ENCODE measurements at places on chromosomes 3 and 15.
A peak's percentile ranks its signal among the peaks of the same experiment; 100 is the strongest.

GRCh38 chr3:21508246-21508645 lies 242.8 kb downstream of the ZNF385D start:
- DNase-seq: no peak

GRCh38 chr3:55090291-55090690 lies 162.4 kb upstream of the LRTM1 start:
- no peak for DNase-seq

- no peak for DNase-seq
Observed at GRCh38 chr3:56836276-56837163, 34.8 kb upstream of the ARHGEF3 start.

DNA sequence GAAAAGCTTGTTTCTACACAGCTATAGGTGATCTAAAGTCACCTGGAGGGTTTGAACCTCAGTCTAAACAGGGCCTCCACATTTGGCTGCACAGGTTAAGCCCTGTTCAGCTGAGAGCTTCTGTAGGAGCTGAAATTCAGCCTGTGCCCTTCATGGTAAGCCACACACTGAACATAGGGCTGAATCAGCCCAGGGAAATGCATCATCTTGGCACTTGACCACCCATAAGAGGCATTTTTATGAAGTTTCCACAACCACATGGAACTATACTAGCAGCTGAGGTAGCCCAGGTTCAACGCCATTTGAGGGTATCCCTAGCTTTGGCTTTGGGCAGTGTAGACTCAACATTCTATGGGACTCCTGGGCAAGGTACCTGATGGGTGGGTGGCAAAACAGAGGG lies 126.8 kb downstream of the FAM174B start:
- DNase-seq: no peak

GRCh38 chr3:71705681-71706080 lies 19.5 kb downstream of the EIF4E3 start:
- DNase-seq: no peak

GRCh38 chr3:163362151-163362550 lies 1716.1 kb downstream of the SI start:
- DNase-seq: no peak

DNA sequence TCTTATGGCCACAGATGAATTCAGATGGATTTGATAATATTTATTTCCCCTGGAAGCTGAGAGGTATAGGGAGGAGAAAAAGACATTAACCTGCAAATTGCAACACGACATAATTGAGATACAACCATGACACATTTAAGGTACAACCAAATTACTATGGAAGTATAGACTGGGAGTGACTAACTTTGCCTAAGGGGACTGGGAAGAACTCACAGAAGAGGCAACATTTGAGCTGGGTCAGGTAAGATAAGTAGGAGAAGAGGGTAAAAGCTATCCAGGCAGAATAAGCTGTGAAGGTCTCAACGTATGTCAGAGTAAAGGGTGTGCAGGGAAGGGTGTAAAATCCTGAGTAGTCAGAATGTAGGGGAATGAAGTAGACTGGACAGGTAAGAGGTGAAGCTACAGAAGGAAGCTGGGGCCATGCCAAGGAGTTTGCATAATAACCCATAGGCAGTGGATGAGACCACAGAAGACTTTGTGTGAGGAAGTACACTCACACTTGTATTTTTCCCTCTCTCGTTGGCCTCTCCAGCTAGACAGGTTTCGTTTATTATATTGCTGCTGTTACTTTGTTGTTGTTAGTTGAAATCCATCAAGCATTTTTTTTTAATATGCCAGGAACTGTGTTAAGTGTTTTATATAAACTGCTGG lies 28.0 kb upstream of the PTX3 start:
- DNase-seq: no peak

GRCh38 chr3:169245631-169246030 lies 417.9 kb downstream of the MECOM start:
- DNase-seq: no peak

DNA sequence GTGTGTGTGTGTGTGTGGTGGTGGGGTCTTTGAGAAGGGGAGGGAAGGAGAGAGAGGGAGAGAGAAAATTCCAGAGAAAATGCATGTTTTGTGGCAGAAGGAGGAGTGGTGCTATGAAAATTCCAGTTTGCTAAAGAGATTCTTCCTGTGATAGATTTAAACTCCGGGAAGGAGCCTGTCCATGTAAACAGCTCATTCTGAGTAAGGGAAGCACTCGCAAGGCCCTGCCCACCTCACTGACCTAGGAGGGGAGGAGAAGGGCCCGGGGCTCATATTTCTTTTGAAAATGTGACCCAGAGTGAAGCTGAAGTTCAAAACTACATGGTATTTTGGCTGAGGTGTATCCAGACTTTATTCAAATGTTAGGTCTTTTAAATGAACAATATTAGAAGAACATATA lies 41.3 kb downstream of the ADAMTSL3 start:
- DNase-seq: no peak

DNA sequence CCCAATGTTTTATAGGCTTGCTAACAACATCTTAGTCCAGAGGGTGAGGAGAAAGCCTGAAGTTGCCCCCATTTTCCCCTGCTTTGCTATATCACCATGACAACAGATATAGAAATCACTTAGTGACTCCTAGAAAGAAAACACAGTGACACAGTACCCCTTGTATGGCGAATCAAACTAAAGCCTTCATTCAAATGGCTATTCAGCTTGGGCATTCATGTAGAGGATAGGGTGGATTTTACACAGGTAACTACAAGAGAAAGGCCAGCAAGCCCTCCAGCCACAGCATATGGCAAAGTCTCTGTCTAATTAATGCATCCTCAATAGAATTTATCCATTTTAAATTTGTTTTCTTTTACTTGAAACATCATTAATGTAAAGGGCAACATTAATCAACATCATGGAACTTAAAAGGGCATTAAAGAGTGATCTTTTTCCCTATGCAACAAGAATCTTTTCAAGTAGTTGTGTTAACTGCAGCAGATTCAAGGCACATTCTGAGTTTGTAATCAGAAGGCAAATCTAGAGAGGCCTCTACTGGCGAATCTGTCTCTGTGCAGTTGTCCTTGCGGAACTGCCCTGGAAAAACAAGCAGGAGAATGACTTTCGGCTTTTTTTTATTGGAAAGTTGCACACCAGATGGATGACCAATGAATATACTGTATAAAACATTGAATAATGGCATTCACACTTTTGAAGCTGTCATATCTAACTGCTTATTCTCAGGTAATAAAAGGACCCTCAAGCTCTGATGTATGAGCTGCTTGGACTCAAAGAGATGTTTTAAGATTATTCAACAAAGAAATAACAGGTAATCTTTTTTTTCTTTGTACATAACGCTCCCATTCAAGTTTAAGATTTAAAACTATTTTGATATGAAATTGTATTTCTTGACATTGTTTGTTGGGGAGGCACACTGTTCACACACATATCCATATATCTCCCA lies 621.7 kb upstream of the AGTR1 start:
- DNase-seq: no peak

DNA sequence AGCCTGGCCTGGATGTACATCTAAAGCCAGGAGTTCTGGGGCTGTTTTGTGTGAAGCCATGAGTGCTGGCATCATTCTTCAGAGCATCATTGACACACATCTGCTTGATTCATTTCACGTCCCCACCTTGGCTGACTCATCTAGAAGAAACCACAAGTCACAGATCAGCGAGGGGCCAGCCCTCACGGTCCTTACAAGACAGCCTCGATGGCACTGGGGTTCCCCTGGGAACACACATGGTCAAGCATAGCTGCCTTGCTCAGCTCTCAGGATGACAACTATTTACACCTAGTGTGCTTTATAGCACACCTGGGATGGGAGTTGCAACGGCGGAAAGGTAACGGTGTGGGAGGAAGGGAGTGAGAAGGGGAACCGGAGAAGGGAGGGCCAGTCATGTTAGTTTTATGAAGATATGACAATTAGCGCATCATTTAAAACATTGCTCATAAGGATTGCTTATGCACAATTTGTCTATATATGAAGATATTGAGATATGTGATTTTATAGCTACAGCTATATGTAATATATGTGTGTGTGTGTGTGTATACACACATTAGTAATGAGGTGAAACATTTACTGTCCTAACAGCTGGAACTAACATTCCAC lies 227.1 kb downstream of the RPLP1 start:
- no peak for DNase-seq

DNA sequence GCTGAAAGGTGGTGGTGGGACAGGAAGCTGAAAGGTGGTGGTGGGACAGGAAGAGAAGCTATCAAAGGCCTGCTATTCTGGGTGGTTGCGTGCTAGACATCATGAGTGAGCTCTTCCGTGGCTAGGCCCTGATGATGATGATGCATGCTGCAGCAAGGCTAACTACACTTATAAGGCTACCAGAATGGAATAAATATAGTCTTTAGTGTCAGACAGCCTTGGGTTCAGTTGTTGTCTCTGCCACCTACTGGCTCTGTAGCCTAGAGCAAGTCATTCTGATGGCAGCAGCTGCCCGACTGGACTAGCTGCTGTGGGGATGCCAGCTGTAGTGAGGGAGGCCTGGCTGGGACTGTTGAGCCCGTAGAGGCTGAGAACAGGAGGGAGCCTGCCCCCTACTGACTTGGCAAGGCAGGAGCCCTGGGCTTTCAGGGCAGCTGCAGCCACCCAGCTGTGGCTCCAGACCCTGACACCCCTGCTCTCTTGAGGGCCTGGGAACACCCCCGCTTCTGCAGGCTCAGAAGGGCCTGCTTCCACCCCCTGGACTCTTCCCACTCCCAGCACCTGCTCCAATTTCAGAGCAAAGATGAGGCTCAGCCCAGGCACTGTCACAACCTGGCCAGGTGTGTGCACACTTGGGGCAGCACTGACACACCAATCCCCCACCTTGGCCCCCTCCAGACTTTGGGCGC lies 21.4 kb upstream of the ZBED2 start:
- DNase-seq: no peak

DNA sequence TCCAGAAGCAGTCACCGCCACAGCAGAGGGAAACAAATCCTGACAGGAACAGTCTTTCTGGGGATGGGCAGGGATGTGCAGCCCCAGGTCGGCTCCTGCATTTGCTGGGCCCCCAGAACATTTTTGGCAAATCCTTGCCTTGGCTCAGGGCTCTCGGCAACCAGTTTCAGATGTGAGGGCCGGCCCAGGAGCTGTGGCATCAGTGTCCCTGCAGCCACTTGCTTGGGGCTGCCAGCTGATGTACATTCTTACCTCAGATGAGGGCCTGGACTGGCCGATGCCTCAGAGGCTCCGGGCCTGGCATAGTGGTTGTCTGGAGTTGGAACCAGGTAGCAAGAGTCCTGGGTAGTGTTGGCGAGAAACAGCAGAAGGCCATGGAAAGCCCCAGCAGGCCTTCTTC lies 4.2 kb downstream of the CYB561D2 start:
- no peak for DNase-seq

DNA sequence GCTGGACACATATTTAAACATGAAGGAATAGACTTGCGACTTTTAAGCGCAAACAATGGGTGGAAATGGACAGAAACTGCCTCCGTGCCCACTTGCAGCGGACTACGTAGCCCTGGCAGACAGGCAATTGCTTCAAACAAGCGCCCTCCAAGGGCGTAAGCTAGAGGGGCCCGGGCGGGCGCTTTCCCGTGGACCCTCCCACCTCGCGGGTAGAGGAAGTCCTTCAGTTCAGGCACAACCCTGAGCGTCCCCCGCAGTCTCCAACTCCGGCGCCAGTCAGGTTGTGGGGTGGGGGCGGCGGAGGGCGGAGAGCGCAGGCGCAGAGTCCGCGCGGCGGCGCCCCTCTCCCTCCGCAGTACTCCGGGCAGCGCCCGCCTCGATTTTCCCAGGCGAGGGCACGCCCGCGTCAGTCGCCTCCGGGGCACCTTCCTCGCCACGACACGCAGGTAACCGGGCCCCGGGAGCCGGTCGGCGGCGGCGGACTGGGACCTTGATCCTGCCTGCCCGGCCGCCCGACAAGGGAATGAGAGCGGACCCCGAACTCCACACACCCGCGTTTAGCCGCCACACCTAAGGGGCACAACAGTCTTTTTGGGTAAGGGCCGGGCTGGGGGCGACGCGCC lies at the start of gene SLC35G2:
Gene SLC35G2 (plus strand): TSS at position 358 of the 623 bp plus-strand sequence. CDS start 35,335 bp downstream, outside the sequence.
- DNase-seq: peak; percentile 63

- DNase-seq: no peak
Observed at GRCh38 chr3:4850211-4850927, 128.9 kb upstream of the BHLHE40 start.

GRCh38 chr15:69760258-69760845 lies 307.7 kb downstream of the RPLP1 start:
- no peak for DNase-seq

DNA sequence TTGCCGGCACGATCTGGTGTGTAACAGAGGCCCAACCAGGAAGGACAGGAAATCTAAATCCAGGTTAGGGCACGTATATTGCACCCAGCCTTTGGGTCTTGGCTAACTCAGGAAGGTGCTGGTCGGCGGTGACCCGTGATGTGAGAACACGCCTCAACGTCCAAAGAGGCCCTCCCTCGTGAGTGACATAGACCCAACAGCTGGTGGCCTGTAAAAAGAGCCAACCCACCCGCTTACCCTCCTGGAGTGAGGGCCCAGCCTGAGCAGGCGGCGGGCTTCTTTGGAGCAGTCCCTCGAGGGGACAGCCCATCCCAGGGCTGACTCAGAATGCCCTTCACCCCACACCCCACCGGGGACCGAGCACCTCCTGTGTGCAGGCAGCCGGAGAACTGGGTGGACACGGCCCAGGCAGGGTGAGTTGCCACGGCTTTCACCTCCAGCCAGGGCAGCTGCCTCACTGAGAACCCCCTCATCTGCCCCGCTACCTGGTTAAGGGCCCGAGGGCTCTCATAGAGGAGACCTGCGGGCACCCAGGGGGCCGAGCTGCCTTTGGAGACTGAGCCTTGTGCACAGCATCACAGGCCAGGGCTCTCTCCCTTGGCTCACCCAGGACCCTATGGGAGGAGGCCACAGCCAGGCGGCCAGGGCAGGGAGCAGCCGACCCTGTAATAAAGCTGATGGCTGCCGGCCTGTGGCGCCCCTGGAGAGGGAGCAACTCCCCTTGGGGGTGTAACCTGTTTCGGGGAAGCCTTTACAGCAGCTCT lies 41.8 kb downstream of the ZNF710 start:
- DNase-seq: no peak

- DNase-seq: no peak
Observed at GRCh38 chr3:69878254-69878653, 121.3 kb upstream of the SAMMSON start.

GRCh38 chr3:184662187-184662586 lies 49.7 kb downstream of the MAGEF1 start:
- DNase-seq: no peak

DNA sequence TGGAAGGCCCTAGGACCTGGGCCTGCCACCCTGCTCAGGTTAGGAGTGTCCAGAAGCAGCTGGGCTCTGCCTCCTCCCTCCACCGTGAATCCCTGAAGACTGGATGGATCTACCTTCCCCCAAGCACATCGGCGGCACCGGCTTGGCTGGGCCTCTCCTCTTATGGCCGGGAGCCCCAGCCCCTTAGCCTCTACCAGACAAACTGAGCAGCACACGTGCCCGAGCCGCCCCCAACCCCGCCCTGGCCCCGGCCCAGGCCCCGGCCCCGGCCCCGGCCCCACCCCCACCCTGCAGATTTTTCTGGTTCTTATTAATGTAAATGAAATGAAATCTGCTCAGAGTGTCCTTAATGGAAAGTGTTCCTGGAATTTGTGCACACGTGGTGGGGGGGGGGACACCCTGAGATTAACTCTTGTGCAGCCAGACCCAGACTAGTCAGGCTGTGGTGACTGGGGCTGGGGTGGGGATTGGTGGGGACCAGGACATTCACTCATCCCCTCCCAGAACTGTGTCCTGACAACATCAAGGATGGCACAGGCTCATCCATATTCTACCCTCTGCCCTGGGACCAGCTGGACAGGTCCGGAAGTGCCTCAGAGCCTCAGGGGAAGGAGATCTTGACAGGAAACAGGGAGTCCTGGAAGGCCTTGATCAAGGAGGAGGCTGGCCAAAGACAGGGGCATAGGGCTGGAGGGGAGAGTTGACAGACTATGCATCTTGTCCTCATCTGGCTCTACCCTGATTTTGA lies 30.9 kb upstream of the SEMA3F start:
- DNase-seq: no peak

GRCh38 chr3:16600780-16601536 lies 4.3 kb downstream of the DAZL start:
- DNase-seq: peak; percentile 93
